Neural progenitor cell (in vitro differentiated cells): ENCODE measurements at places on chromosomes 5 and 9.

DNA sequence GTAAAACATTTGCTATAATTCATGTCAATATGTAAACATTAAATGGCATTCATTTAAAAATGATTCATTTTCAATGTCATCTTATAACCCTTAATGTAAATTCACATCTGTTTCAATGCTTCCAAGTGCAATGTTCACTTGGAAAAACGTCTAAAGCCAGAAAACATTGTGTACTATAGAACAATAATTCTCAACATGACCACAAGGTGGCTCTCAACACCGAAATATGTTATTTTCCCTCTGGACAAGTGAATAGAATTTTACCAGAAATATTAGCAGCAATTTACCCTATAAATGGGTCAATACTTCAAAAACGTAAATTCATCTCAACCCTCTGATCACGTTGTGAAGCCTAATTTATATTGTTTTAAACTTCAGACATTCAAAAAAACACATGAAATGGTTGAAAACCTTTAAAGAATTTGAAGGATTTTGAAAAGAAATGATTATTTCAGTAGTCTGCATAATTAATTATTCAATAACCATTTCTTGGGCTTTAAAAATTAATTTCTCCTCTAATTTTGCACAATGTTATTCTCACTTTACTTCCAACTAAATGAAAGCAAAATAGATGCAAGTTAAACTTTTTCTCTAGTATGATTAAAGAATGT is 11.0 kb downstream of the CDH10 start:
- DNase-seq = peak; percentile 59

DNA sequence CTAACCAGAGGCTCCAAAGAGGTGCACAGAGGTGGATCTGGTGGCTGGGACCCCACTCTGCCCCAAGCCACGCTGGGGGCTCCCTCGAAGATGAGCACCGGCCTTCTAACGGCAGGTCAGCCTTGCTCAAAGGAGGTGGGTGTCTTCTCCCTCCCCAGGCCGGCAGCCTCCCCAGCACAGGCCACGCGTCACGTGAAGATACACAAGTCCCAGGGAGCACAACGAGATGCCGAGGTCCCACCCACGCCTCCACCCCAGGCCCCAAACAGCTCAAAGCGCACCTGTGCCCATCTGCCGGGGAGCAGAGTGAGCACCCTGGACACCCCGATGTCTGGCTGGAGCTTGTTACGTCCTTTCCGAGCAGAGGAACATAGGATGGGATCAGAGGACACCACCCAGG is 12.1 kb downstream of the PNPLA7 start:
- no peak for DNase-seq

GRCh38 chr9:87160148-87161102 is 213.1 kb upstream of the GAS1 start:
- no peak for DNase-seq

DNA sequence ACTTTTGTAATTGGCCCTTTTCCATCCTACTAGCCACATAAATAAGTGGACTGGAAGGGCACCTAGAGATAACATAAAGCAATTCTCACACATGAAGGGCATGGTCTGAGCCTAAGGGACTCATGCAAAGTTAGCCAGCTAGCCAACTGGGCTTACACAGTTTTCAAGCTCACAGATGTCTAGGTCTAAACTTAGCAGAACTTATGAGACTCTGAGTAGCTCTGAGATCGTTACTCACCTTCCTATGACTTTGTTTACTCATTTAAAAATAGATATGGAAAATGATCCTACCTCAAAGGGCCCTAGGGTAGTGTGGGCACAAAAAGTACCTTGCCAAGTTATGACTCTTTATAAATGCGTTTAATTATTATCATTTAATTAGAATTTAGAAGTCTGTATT is 410.4 kb upstream of the MPDZ start:
- DNase-seq = no peak

DNA sequence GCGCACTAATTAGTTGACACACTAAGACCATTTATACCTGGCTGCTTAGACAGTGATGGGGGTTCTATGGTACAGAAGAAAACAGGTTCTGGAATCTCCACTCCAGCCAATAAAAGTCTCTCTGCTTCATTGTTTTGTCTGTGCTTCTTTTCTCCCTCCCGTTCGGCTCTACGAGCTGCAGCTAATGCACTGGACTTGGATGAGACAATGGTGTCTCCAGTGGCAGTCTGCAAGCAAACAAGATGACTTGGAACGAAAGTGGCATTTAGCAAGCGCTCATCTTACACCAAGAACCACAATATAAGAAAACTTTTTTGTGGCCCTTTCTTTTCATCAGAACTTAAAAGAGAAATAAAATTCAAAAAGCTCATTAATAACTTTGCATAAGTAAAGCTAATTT is 30.2 kb downstream of the GFM2 start:
- DNase-seq = no peak

- DNase-seq = no peak
These were observed 3.1 kb downstream of the TOR1B start for GRCh38 chr9:129806061-129806460.

DNA sequence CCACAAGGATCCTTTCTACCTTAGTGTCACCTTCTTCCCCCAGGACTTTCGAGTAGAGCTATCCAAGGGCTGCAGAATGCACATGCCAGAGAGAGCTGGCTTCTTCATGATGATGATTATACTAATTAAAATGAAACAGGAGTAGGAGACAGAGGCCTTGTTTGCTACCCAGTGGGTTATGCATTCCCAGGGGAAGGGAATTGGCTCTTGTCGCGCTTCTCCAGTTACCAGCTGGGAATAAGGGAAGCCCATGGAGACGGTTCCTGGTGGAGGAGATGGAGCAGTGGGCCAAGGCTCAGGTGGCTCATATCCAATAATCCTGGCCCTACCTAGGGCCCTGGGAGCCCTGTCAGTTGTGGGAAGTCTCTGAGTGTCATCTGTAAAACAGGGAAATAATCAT is 65.1 kb downstream of the WWC1 start:
- DNase-seq = no peak

- DNase-seq = no peak
These were observed 402.9 kb downstream of the RAB3C start for GRCh38 chr5:58985759-58986158.

- DNase-seq = peak; percentile 29
These were observed 108.2 kb upstream of the GPR151 start for GRCh38 chr5:146624179-146624578.

- no peak for DNase-seq
These were observed 417.1 kb downstream of the KDM4C start for GRCh38 chr9:7174884-7175283.

GRCh38 chr9:122213589-122214413 is 15.0 kb downstream of the LHX6 start:
- peak; percentile 93 for DNase-seq

DNA sequence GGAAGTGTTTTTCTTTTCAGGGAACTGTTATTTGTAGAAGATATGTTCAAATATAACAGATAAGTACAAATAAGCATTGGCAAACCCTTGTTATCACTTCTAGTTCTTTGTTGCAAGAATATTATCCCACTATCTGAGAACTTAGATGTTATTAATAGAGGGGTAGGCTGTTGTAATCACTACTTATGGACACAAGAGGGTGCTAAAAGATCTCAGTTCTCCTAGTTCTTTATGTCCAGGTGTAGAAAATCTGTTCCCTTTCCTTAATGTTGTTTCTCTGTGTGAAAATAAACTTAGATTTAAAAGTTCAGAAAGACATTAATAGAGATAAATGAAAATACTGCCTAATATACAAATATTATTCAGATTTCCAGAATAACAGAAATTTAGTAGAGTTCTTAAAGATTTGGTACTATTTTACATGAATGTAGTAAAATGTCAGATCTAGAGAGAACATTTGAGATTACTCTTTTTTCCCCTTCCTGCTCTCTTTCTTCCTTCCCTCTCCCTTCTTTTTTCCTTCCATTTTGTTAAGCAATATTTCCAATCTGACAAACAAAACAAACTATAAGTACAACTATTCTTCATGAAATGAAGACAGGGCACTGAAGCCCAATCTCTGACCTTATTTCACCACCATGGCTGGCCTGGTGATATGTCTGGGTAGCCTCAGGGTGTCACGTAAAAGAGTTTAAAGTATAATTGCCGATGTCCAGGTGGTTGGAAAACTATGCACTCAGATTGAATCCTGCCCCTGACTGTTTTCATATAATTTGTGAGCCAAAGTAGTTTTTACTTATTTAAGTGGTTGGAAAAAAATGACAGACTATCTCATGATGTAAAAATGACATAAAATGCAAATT is 43.6 kb upstream of the C5orf46 start:
- peak; percentile 49 for DNase-seq

DNA sequence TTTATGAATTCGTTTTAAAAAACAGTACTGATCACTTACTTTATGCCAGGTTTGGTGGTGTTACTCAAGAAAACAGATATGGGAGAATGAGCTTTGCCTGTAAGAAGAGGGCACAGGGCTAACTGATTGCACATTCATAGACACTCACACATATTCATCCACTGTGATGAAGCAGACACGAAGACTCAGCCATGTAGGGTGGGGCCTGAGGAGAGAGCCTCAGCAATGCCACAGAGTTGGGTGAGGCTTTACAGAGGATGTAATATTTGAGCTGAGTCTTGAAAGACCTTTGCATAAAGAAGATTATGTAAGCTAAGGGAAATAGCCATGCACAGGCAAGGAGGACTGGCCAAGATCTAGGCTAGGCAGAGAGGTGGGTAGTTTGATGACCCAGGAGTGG is 472.8 kb downstream of the PSAT1 start:
- DNase-seq = no peak

DNA sequence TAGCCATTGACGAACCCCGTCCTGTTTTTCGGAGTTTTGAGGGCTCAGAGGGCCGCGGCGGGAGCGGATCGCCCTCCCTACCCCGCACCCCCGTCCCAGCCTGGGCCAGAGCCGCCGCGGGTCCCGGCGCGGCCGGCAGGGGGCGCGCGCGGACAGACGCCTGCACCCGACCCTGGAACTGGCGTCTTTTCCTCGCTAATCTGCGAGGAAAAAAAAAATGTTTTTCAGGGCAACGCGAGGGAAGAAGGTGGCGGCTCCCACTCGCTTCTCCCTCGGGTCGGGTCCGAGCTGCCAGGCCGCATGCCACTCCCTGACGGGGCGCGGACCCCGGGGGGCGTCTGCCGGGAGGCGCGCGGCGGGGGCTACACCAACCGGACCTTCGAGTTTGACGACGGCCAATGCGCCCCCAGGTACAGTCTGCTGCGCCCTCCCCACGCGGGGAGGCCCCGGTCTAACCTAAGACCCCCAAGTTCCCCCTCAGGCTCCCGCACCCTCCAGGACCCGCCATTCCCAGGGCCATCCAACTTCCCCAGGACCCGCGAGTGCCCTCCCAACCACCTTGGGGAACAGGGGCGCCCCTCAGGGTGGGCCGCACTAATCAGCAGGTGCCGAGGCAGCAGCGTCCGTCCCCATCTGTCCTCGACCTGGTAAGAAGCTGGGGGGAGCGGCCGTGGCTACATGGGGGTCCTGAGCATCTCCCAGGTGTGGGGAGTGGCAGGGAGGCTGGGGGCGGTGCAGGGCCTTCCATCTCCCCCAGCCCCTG is at the start of gene KCNT1:
KCNT1 (plus strand) TSS at position 227 of the 763 bp plus-strand sequence; CDS start at position 301, 74 bp downstream.
- DNase-seq = peak; percentile 82

DNA sequence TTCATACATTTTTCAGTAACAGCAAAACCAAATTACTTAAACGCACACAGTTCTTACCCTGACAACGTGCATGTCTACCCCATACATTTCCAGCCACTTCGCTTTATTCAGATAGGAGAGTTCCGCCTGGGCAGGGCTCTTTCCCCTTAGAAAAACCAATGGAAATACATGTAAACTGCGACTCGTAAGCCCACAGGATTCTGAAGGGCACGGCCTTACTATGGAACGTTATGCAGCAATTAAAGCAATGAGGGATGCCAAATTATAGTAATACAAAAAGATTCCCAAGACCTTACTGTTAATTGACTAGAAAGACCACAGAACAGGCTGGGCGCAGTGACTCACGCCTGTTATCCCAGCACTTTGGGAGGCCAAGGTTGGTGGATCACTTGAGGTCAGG is 64.5 kb downstream of the EPB41L4B start:
- no peak for DNase-seq

DNA sequence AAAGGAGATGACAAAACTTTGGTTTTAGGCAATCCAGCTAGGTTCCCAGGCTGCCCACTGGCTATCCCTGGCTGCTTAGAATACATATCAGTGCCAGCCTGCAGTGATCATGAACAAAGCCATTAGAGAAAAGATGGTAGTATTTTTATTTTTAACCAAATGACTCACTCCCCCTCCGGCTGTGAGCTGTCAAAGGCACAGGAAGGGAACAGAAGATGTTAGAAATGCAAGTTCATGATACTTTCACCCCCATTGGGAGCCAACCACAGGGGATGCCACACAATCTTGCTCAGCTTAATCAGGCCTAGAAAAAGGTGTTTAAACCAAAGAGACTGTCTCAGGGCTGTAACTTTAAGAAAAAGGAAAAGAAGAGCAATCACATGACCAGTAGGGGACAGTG is 70.3 kb upstream of the ASTN2 start:
- DNase-seq = no peak

DNA sequence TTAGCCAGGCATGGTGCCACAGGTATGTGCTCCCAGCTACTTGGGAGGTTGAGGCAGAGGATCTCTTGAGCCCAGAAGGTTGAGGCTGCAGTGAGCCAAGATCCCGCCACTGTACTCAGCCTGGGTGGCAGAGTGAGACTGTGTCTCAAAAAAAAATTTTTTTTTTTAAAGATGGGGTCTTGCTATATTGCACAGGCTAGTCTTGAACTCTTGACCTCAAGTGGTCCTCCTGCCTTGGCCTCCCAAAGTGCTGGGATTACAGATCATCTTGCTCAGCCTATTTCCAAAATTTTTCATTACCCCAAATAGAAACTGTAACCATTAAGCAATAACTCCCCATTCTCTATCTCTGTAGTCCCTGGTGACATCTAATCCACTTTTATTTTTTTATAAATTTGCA is 4.4 kb upstream of the TBC1D13 start:
- no peak for DNase-seq

GRCh38 chr5:68405784-68406743 is 190.5 kb downstream of the PIK3R1 start:
- DNase-seq = no peak

- no peak for DNase-seq
These were observed 1999.5 kb upstream of the CDH6 start for GRCh38 chr5:29193972-29194371.

DNA sequence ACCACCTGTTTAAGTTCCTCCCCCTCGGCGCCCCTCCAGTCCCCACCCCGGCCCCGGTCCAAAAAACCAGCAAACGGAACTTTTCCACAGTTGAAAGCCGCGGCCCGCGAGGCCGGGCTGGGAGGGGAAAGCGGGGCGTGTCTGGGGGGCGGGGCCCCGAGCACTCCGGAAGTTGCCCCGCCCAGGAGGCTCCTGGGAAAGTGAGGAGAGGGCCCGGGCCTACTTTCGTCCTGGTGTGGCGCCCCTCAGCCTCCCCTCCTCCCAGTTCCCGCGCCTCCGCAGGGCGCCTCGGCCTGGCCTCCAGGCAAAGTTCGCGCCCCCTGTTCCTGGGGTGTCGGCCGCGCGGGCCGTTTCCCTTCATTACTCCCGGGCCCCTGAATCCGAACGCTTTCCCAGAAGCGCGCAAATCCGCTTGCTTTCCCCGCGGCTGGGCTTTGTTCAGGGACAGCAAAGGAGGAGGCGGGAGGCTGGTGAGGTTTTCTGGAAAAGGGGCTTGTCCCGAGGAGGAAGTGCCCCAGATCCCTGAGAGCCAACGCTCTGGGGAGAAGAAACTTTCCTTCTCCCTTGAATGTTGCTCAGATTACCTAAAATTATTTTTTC is 4.5 kb upstream of the DMRT3 start:
- DNase-seq = peak; percentile 92

GRCh38 chr9:28868228-28868990 is 1295.1 kb upstream of the C9orf72 start:
- DNase-seq = no peak
